ENCODE measurements at places on chromosomes 5 and 9.

DNA sequence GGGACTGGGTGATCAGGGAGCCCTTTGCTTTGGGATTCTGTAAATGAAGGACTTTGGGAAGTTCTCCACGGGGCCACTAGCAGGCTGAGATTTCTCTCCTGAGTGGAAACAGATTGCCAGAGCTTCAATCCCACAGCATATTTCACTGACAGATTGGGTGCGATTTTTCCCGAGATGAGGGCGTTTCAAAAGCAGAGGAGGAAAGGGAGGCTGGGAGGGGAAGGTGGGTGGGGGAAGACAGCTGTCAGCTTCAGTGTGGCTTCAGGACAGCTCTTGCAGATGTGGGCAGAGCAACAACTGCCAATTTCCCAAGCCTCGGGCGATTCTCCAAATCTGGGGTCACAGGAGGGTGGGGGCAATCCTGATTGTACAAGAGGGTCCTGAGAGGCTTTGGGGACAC lies 258.5 kb upstream of the ADRA1B start:
- no peak for DNase-seq

DNA sequence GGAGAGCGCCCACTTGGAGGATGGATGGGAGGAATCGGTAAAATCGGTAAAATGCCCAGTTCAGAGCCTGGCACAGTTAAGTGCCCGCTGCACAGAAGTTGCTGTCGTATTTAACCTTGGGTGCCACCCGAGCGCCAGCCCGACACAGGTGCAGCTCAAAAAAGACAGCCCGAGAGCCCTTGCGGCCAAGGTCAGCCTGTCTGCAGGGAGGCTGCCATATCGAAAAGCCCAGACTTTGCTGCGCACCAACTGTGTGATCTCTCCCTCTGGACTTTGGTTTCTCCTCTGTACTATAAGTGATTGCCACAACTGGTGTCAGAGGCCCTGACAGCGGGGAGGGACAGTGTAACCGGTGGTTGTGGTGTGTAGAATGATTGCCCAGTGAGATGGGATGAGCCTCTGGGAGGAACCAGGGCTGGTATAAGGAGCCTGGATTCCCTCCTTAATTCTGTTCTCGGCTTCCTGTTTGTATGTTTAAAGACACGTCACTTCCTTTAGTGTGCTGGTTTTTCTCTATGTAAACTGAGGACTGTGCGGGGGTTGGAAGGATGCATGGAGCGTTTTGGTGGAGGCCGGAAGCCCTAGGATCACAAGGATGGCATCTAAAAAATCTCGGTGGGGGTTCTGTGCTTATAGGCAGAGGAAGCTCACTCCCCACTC lies 792 bp downstream of the NTMT1 start:
- no peak for DNase-seq

GRCh38 chr9:137011156-137011555 lies 14.8 kb upstream of the CLIC3 start:
- DNase-seq, result no peak

DNA sequence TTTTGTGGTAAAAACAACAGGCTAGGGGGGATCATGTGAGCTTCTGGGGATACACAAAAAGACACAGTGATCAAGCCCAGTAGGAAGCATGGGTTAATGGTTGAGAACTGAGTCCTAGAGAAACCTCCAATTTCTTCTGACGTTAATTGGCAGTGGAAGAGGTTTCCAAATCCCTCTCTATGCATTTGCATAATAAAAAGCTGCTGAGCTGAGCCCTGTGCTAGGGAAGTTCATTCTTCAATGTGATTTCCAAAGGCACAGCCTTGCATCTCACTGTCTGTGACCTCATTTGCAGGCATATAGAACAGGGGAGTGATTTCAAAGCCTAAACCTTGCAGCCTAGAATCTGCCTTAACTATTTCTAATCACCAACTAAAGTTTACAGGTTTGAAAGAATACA lies 812 bp downstream of the DNAH5 start:
- DNase-seq, result no peak

DNA sequence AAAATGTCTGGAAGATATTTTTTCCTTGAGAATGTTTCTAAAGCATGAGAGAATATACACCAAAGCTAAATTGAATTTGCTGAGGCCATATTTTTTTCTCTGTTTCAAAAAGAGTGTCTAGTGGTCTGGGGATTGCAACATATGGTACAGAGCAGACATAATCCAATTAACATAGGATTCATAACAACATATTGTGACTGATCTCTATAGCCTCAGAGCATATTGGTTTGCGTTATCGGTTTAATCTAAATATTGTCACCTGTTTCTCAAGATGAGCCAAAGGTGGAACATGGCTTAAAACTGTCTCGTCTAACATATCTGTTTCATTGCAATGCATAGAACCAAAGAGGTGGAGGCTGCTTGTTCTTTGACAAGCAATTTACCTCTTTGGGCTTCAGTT lies 3.9 kb downstream of the PPP3R2 start:
- no peak for DNase-seq

DNA sequence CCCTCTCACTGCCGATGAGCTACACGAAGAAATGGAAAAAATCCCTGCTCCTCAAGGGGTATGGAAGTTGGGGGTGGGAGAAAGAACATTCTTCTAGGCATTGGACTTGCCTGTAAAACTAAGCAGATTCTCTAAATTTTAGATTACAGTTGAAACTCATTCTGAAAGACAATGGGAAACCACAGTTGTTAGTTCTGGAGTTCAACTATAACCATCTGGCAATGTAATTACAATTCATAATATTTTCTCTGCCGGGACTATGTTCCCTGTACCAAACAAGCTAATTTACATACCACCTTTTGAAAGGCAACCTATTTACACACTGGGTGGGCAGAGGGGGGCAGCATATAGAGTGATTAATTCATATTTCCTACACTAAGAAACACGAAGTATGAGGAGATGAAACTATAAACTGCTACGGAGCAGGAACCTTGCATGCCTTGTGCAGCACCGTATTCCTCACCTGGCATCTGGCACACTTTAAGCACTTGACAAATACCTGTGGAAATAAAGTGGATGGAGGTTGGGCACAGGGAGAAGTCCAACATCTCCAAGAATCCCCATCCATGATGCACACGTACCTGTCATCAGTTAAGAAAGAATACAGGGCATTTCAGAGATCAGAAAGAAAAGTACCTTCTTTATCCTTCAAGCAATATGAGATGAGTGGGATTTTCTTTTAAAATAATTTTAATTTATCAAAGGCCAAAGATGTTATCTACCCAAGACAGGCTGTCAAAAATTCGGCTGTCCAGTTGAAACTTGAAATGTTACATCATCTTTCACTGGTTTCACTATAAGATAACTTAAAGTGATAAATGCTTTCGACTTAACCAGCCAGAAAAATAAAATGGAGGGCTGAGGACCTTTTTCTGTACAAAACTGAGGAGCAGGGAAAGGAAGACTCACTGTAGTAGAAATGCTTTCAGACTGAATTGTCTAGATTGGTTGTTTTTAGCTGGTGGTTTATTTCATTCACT lies 54.2 kb downstream of the SSBP2 start:
- no peak for DNase-seq

DNA sequence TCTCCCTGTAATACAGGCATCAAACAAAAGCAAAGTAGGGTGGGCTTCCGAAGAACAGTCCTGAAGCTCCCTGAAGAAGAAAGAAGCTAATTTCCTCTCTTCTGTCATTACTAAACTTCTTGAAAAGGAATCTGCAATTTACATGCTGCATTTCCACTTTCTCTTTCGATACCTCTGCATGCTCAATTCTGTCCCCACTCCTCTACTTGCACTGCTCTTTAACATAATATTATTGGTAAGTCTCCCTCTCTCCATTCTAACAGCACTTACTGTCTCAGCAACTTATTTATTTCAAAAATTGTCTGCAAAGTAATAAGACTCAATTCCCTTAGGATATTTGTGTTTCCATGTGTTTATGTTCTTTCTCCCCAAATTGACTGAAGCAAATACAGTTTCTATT lies 3.9 kb upstream of the PLPP1 start:
- no peak for DNase-seq

DNA sequence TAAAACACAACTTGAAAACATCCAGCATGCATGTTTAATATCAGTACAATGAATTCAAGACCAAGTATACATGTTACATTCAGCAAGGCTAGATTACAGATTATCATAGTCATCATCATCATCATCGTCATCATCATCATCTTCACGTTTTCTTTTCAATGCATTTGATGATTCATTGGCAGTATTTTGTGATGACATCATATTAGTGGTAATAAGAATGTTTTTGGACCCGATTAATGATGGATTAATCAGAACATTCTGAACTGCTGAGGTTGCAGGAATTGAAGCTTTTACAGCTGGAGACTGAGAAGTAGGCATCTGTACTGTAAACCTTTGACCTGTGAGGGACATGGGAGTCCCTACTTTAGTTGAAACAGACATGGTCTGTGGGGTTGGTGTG lies 4.5 kb downstream of the AK6 start:
- DNase-seq, result no peak

DNA sequence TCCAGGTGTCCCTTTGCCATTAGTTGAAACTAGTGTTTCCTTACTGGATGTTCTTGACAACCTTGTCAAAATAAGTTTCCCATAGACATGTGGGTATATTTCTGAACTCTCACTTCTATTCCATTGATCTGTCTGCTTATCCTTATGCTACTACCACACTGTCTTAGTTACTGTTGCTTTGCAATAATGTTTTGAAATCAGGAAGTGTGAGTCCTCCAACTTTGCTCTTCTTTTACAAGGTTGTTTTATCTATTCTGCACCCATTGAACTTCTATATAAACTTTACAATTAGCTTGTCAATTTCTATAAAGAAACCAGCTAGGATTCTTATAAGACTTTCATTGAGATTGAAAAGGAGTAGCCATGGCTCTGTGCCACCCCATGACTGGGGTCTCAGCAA lies 24.3 kb downstream of the CD14 start:
- DNase-seq, result no peak

GRCh38 chr5:120413686-120414085 lies 50.4 kb upstream of the PRR16 start:
- no peak for DNase-seq

- no peak for DNase-seq
Measured at GRCh38 chr5:131756942-131757341, 39.9 kb downstream of the FNIP1 start.

DNA sequence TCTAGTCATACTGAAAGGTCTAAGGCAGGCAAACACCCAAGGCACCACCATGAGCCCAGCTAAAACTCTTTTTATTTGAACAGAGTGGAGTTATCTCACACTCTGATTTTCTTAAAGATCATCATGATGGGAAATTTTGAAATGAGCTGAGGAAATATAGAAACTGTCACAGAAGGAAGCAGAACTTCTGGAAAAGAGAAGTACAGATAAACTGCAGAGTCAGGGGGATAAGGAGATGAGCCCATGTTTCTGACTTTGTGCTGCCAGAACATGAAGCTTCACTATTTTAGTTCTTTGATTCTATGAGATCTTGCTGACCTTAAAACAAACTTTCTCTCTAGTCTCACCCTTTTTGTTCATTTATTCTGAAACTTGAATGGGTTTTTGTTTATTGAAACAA lies 406.5 kb upstream of the EDIL3 start:
- DNase-seq, result no peak

- no peak for DNase-seq
Measured at GRCh38 chr9:35797311-35798109, 6.1 kb downstream of the NPR2 start.

DNA sequence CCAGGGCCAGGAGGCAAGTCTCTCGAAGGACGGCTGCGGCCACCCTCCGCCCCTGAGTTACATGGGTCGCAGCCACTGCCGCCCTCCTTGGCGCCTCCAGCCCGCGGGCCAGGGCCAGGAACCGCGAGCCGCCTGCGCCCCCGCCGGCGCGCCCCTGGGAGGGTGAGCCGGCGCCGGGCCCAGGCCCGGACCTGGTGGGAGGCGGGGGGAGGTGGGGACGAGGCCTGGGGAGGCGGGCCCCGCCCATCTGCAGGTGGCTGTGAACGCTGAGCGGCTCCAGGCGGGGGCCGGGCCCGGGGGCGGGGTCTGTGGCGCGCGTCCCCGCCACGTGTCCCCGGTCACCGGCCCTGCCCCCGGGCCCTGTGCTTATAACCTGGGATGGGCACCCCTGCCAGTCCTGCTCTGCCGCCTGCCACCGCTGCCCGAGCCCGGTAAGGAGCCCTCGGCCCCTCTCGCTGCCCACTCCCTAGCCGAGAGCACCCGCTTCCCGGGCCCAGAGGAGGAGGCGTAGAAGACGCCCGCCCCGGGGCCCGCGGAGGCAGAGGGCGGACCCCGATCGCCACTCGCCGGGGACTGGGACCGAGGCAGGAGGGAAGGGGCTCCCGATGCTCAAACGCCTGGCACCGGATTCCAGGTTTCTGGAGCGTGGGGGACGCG lies at the start of gene ASS1:
TSS of gene ASS1 (plus strand) at position 397 of the 657 bp plus-strand sequence. CDS start 7,268 bp downstream, outside the sequence.
- DNase-seq, result no peak

DNA sequence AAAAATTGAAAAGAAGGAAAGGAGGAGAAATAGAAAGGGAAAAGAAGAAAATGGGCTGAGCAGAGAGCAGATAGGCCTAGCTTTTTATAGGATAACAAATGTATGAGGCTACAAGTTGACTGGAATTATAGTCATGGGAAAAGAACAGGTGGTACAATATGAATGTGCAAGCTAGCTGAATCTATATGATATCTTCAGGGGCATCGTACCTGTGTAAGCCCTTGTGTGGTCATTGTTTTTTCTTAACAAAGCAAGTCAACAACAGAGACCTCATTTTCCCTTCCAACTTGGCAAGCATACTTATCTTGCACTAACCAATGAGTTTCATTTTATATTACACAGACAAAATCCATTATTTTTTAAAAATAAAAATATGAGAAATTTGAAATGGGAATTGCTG lies 259.2 kb downstream of the KCTD16 start:
- no peak for DNase-seq

DNA sequence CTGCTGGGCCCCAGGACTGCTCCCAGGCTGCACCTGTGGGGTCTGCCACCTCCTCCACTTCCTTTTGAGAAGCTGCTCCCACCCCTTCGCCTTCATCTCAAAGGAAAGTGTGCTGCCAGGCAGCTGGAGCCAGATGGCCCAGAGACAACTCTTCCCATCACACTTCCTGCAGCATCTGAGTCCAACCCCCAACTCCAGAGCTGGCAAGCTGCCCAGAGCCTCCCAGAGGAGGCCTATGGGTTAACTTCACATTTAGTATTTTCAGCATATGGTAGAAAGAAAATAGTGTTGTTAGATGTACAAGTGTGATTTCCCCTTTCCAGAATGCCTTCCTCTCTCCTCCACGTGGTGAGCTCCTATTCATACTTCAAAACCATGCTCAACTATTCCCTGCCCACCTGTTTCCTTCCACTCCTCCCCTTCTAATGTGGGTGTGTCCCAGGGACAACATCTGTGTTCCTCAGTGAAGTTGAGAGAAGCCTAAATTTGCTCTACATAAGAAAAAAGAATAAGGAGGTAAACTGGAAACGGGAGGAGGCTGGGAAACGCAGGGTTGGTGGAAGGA lies 38.6 kb upstream of the KCNMB1 start:
- no peak for DNase-seq

DNA sequence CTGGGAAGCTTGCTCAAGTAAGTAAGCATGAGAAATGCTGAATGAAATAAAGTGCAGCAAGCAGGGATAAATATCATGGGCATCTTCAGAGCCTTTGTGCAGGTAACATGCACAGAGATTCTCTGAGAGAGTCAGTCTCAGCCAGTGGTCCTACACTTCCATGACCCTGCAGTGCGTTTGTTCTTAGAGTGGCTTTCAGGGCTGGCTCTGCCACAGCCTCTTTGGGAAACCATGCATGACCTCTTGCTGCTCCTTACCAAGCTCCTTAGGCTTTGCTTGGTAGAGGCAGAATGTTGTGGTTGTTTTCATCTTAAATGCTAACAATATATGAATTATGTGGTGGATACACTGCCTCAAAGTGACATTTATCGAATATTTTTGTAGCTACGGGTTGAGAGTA lies 5.4 kb downstream of the SYK start:
- no peak for DNase-seq

- DNase-seq, result no peak
Measured at GRCh38 chr9:93595461-93595860, 19.1 kb downstream of the PHF2 start.

Measured in iPS DF 19.7 (cell line).